ENCODE measurements at places on chromosomes 6 and 20.

DNA sequence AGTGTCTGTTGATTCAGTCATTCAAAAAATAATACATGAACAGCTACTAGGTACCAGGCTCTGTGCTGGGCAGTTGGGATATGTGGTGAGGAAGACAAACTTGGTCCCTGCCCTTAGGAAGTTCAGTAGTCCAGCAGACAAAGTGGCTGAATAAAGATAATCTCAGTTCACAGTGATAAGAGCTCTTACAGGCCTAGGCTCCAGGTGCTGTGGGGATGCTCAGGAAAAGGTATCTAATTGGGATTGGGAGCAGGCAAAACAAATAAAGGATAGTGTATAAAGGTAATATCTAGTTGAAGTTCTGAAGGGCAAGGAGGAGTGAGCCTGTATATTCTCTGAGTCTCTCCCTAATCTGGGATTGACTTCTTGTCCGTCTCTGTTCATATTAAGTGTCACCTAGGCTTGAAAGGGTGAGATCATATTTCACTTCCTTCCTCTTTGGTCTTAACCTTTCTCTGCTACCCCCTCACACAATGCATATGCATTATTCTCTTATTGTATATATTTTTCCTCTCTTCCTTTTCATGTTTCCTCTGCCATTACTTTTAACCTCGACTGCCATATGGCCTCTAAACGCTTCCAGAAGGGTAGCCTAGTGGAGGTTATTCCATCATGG, 13.5 kb downstream of the PTPN1 start:
- DNase-seq = no peak

- DNase-seq = no peak
These were observed 46.4 kb upstream of the CAP2 start for GRCh38 chr6:17347012-17347411.

- DNase-seq = no peak
These were observed 43.0 kb downstream of the NTSR1 start for GRCh38 chr20:62751551-62752150.

DNA sequence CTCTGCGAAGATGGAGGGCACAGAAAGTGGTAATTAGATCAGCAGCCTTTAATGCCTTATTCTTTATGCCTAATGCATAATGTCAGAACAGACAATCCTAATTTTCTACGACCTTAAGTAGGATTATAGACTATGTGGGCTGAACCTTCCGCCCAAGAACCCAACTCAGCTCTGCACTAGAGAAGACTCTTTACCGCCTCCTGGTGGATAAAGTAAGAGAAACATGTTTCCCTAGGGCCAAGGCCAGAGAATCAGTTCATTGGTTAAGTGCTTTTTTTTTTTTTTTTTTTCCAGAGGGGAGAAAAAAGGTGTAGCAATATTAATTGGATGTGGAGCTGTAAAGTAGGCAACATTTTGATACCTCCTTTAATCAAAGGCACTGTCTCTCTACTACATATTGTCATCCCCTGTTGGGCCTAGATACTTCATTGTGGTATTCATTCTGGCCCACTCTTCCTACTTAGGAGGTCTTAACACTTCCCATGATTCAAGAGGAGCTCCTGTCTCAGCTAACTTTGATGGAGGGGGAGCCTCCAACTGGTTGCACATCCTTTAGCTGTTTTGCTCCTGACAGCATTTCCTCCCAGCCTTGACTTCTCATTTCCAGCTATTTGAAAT, 124.9 kb upstream of the NRN1 start:
- no peak for DNase-seq

DNA sequence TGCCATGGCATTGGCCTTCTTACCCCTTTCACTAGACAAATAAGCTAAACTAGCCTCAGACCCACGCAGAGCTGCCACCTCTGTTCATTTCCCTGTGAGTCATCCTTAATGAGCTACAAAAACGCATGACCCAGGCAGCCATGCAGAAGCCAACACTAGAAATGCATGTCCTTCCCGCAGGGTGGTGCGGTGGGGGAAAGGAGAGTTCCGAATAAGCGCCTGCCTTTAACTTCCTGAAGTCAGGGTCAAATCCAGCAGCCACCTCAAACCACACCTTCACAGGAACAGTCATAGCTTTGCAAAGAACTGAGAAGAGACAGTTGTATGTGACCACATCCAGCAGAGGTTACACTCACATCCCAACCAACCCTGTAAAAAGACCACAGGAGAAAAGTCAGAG, 40.4 kb downstream of the IRF4 start:
- DNase-seq = no peak

- no peak for DNase-seq
These were observed 2.6 kb upstream of the CENPW start for GRCh38 chr6:126337323-126337722.

GRCh38 chr6:99608886-99609482, 2.4 kb downstream of the PRDM13 start:
- no peak for DNase-seq

GRCh38 chr20:61396262-61396848, 144.3 kb downstream of the CDH4 start:
- DNase-seq = no peak

- DNase-seq = no peak
These were observed 162.4 kb upstream of the AGPAT4 start for GRCh38 chr6:161436106-161436876.

GRCh38 chr6:30104661-30105060, 8.2 kb downstream of the TRIM31 start:
- no peak for DNase-seq

DNA sequence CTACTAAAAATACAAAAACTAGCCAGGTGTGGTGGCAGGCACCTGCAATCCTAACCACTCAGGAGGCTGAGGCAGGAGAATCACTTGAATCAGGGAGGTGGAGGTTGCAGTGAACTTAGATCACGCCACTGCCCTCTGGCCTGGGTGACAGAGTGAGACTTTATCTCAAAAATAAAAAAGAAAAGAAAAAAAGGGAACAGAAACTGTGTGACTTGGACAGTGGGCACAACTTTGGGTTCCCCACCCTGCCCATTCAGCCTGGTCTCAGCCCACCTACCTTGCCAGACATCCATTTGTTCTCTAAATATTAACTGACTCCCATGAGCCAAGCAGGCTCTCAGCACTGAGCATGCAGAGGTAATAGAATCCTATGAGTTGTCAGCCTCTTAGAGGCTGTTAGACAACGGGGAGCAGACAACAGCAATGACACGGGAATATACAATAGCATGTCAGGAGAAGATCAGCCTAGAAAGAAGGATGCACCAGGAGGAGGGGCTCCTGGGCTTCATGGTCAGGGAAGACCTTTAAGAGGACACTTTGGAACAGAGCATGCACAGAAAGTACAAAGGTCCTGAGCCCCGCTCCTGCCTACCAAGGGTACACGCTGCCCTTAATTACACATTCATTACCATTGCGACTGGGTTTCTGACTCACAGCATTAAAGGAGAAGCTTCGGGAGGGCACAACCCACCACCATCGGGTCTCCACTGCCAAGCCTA, 20.0 kb downstream of the FAM209B start:
- DNase-seq = no peak

GRCh38 chr6:45127185-45127584, 200.9 kb upstream of the RUNX2 start:
- no peak for DNase-seq

- DNase-seq = no peak
These were observed 6.7 kb downstream of the GPR31 start for GRCh38 chr6:167150941-167151549.

DNA sequence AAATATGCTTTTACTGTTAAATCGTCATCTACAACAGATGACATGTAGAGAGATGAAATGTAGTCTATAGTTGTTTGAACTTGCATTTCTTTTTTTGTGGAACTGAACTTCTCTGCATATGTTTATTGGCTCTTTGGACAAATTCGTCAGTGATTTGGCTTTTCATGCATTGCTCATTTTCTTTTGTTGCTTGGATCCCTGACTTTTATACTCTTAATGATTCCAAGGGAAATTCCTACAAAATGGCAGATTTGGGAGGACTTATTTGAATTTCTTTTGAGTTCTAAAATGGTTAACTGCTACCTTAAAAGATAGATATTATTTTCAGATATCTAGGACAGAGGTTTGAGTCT, 65.4 kb downstream of the UTRN start:
- no peak for DNase-seq

Measured in vagina (tissue), 2 donors.